ENCODE measurements at places on chromosomes 13 and 19.

- no peak for DNase-seq
Observed at GRCh38 chr13:58619396-58620113, 988.0 kb downstream of the PCDH17 start.

DNA sequence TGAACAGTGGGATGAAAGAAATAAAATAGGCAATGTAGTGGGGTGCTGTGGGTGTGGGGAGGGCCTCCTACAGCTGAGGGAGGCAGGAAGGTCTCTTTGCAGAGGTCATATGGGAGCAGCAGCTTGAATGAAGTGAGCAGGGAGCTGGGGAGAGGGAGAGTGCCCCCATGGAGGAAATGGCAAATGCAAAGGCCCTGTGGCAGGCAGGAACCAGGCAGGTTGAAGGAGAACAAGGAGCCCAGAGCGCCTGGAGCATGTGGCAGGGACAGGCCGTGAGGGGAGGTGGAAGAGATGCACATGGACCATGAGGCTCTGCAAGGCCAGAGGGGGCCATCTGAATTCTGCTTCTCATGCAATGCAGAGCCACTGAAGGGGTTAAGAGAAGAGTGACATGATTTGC is 191.8 kb downstream of the URI1 start:
- no peak for DNase-seq

DNA sequence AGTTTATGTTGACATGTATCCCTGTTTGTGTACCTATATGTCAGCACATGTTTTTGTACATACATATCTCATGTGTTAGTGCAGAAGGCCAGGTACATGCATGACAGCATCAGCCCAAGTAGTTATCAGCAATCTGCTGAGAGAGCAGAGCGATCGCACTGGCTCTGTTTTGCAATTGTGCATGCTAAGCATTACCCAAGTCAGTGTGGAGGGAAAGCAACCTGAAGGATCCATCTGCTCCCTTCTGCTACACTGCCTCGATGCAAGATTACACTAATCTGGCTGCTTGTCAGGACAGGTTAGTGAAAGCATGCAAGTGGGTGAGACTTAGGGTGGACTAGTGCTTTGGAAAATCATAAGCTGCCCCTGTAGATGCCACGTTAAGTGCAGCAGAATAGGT is 211.8 kb downstream of the PCCA start:
- no peak for DNase-seq

DNA sequence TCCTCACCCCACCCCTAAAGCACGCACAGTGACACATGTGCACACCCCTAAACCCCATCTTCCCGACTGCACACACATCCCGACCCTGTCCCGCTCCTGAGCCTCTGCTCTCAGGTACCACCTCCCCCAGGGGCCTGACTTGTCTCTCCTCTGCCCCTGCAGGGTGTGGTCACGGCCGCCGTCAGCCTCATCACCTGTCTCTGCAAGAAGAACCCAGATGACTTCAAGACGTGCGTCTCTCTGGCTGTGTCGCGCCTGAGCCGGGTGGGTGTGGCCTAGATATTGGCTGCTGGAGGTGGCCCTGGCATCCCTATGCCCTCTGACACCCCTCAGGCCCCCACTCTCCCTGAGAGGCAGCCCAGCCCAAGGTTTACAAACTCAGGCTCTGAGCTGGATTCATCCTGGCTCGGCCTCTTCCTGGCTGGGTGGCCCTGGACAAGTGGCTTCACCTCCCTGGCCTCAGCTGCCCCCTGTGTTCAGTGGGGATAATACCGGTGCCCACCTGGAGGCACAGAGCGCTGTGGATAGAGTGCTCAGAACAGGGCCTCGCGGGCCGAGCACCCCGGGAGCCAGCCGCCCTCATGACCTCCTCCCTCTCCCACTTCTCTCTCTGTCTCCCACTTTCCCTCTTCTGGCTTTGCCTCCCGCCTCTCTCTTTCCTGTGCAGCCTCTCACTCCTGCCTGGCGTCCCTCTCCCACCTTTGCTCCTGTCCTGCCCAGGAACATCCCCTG is 20.1 kb downstream of the FUZ start:
- no peak for DNase-seq

- DNase-seq: no peak
Observed at GRCh38 chr13:109870274-109870673, 83.9 kb upstream of the IRS2 start.
